ENCODE measurements at places on chromosomes 16 and 17. TPM values are rescaled to one million over a fixed set of nuclear protein-coding genes. Genes with fewer than 3 reads are reported as not detected.

DNA sequence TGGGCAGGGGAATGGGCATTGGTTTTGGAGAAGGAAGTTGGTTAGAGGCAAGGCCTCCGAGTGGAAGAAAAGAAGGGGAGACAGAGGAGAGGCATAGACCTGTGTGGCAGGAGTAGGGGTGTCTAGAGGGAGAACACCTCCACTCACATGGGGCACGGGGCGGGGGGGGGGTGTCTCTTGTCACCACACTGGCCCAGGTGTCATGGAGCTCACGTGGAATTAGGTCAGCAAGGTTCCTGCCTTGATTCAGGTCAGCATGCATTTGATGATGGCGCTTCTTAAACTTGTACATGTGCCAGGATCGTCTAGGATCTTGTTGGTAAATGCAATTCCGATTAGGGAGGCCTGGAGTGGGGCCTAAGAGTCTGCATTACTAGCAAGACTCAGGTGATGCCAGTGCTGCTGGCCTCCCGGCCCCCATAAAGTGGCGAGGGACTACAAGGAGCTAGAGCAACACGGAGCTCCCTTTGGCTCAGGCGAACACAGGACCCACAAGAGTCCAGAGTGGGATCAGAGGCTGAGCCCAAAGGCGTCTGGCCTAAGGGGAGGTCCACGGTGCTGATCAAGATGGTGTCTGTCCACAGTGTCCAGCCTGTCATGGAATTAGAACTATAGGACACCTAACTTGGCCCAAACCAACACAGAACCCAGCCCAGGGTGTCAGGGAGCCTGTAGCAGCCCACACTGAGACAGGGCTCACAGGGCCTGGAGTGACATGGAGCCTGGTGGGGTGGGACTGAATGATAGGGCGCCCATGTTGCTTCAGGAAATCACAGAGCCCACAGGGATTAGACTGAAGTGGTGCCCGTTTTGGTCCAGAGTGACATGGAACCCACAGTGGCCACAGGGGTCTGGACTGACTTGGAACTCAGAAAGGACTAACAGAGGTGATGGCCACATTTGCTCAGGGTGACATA is 16.7 kb downstream of the EPOP start:
- DNase-seq, result no peak

PPP1R27 gene
- not detected for total RNA-seq

DNA sequence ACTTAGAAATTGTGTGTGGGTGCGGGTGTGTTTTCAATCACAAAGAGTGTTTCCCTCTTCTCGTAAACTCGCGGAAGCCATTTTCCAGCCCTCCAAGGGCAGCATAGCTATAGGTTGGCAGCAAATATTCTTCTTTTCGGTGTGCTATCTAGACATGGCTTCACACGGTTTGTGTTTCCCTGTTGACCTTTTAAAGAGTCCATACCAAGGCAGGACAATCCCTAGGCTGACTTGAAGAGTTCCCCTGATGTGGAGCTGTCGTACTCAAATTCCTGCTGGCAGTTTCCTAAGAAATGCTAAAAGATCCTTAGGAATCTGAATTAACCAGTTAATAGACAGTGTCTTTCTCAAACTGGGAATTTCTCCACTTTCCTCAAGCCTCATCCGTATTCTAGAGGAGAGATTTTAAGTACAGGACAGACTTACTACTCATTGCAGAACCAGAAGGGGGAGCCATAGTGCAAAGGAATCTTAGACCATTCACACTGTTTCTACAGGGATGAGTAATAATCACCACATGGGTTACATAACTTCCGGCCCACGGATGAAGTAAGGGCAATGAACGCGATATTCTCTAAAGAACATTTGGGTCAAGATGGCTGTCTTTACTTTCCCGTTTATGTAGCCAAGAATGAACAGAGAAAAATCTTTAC is 288.6 kb upstream of the ELAC2 start:
- peak; percentile 90 for DNase-seq

DNA sequence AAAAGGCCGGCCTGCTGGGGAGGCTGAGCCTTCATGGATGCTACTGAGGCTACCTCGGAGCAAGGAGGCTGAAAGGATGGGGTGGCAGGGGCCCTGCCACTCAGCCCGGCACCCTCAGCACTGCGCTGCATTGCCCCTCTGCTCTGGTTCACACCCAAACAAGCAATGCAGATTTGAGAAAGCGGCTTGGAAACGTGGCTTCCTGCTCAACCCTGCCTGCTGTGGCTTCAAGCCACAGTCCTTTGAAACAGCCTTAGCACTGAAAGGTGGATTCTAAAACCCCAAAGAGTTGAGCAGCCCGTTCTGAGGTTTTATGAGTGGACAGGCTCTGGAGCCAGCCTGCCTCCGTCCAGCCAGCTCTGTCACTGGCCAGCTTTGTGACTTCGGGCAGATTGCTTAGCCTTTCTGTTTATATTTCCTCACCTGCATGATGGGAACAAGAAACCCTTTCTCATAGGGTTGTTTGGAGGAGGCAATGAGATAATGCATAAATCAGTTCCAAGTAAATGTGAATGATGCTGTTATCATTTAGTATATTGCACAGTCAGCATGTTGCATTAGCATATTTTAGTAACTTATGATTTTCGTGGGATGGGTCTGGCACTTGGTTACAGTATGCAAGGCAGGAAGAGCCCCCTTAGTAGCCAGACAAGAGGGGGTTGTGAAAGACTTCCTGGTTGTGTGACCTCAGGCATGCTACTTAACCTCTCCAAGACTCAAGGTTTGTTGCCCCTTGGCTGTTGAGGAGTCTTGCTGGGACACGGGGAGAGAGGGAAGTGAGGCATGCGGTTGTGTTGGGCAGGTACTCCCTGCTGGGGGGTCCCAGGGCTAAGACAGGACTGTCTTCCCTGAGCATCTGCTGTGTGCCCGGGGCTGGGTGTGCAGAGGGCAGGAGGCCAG is 23.6 kb downstream of the CRISPLD2 start:
- DNase-seq, result peak; percentile 40

Data from fibroblast of villous mesenchyme (primary cell).